GM06990 (cell line): ENCODE measurements at places on chromosomes 4 and X.

DNA sequence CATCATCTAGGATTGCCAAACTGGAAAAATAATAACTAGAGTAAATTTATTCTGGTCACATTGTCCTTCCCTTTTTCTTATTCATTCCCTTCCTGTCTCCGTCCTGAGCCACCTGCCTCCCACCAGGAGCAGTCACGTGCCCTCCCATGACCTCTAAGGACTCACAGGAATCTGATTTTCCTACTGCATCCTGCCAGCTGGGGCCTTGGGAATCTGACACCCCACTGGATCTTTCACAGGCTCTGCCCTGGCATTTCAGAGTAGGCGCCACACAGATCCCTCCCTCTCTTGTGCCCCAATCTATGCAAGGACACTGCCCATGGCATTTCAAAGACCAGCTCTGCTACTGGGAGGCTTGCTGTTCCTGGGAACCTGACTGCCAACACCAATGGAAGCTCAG, 520.5 kb downstream of the PPARGC1A start:
- DNase-seq = no peak

DNA sequence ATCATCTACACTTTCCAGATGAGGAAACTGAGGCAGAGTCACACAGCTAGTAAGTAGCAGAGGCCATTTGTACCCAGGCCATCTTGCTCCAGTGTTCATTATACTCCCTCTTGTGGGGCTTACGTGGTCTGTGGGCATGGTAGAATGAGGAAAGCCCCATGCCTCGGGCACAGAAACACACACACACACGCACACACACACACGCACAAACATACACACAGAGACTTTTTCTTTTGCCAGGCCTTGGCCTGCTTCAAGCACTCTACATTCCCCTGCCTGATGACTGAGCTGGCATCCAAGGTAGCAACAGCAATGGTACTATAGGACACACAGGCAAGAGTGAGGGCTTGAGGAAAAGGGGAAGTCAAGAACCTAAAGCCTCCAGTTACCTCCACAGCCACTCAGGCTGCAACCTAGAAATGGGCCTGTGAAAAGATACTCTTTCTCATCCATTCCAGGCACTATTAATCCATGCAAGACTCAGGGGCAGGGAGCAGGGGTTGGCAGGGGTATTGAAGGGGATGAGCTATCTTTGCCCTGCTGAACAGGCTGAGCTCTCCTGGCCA, 43.6 kb downstream of the STARD8 start:
- DNase-seq = no peak

GRCh38 chr4:138996090-138996489, 19.5 kb upstream of the NOCT start:
- no peak for DNase-seq

- no peak for DNase-seq
These were observed 177.5 kb downstream of the ENOX2 start for GRCh38 chrX:130725519-130725918.

GRCh38 chrX:574251-574650, 56.3 kb upstream of the SHOX start:
- DNase-seq = no peak

GRCh38 chr4:188160406-188160805, 21.2 kb downstream of the TRIML1 start:
- DNase-seq = no peak

- DNase-seq = no peak
These were observed 130.1 kb downstream of the EGF start for GRCh38 chr4:110042545-110043517.

GRCh38 chrX:129653971-129654651, 645 bp downstream of the APLN start:
- DNase-seq = no peak

DNA sequence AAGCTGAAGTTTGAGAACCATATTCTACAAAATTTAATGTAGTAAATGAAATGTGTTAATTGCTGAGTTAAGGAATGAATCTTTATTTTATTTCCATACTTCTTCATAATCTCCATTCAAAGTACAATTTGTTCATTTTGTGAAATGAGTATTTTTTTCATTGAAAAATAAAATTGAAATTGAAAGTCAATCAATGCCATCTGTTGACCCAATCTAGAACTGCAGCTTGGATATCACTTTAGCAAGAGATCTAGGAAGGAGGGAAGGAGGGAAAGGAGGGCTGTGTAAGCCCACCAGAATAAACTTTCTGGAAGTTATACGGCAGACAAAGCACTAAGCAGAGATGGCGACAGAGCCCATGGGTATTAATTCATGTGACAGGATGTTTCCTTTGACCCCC, 128.4 kb downstream of the ZMAT1 start:
- DNase-seq = no peak

DNA sequence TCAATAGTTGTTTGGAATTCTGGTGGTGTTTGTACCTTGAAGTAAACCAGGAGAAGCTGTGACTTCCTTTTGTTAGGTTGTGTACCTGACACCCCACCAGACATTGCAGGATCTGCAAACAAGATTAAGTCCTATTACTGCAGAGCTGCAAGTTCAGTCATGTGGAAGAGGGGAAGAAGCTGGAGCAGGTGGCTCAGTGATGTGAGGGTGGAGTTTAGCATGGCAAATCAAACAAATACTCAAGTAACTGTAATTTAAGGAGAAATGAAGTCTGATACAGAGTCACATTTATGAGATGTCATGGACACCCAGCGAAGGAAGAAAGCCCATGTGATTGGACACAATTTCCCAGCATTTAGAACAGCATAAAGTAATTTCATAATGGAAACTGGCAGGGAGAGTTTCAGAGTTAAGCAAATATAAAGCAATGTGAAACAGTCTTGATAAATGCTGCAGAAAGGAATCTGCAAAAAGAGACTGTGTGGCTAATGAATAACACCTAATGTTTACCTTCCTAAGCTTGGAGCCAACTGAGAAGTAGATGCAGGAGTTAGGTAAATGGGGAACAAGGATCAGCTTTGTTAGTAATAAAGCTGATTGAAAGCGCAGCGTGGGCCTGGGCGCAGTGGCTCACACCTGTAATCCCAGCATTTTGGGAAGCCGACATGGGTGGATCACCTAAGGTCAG, 249.1 kb downstream of the GBA3 start:
- DNase-seq = no peak

- DNase-seq = no peak
These were observed 13.8 kb downstream of the CXCL13 start for GRCh38 chr4:77619408-77619807.

- no peak for DNase-seq
These were observed 541.9 kb upstream of the BOD1L1 start for GRCh38 chr4:14169460-14169859.

DNA sequence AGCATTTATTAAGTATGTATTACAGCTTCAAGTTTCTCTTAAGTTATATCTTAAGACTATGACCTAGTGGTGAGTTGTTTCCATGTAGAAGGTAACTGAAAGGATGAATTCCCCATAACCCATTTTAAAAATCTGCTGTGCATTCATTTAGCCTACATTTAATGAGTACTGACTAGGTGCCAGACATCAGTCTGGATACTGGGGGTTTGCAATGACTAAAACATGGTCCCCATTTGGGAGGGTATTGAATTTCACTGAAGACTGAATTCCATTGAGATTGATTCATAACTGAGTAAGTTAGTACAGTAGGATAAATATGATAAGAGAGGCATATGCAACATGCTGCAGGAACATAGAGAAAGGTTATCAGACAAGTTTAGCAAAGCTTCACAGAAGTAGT, 241.5 kb downstream of the FRAS1 start:
- no peak for DNase-seq

DNA sequence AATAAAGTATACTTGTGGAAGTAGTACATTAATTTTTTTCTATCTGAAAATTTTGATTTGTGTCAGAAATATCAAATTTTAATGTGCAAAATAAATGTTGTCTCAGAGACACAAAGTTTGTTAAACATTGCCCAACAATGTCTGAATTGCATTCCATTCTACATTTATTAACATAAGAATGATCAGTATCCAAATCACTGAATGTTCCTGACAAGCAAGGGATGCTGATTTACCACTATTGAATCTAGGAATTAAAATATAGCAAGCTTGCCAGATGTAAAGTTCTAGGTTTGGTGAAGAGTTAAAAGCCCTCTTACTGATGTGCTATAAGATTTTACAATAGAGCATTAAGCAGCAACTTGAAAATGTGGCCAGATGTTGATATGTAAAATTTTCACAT, 489.2 kb upstream of the CTSO start:
- DNase-seq = no peak

- no peak for DNase-seq
These were observed 22.5 kb downstream of the MMGT1 start for GRCh38 chrX:135951291-135951690.

DNA sequence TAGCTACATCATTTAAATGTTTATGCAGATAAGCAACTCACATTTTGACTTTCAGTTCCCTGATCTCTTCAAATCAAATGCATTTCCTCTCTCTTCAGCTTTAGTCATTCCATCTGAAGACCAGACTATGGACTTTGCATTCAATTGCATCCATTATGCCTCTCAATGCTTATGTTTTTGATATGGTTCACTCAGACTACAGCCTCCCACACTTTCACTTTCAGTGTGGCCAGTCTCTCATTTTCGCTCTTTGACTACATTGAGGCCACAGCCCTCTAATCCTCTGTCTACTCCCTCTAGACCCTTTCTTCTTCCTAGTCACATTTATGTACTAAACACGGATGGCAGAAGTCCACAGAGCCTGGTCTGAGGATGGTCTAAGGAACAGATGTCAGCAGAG, 24.5 kb upstream of the VEGFC start:
- peak; percentile 4 for DNase-seq

GRCh38 chr4:8210616-8211015, 11.5 kb downstream of the SH3TC1 start:
- no peak for DNase-seq

- peak; percentile 77 for DNase-seq
These were observed 2184.4 kb upstream of the TENM3 start for GRCh38 chr4:180058691-180059215.

DNA sequence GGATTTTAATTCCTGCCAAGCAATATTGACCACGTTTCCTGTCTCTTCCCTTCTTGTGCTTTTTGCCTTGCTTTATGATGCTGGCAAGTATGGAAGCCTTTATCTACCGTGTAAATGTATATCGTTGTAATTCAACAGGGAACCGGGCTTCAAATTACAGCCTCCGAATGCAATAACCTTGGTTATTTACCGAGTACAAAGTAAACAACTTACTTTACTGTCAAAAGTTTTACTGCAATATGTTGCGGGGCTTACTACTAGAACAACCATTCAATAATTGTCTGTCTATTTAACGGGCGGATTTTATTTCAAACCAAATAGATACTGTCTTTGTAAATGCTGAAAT, 73.1 kb downstream of the PALLD start:
- DNase-seq = no peak

DNA sequence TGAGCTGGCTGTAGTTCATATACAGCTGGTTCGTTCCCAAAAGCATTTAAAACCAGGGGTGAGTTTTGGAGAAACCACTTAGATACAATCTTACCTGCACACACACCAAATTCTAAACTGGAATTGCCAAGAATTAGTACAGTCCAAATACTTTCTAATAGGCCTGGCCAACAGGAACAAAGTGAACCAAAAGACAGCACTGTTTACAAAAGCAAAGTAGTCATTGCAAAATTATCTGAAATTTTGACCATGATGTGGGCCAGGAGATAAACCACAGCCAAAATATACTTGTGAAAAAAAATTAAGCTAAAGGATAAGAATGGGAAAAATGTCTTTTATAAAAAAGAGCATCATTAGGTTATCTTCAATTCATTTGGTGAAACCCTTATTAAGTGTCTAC, 37.9 kb upstream of the NAP1L5 start:
- DNase-seq = no peak

DNA sequence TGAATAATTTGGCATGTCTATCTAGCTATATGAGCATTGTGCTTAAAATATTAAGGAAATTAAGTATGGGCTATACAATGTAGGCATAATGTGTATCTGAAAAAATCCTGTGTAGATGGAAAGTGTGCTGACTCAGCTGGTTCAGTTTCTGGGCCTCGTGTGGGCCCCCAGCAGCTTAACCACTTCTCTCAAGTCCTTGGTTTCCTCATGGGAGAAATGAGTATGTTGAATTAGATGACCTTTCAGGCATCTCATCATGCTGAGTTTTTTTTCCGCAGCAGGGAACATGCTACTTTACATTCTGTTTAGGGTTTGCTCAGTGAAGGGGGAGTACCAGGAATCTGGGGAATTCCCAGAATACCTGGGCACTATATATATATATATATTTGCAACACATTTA, 30.5 kb downstream of the RHOH start:
- peak; percentile 57 for DNase-seq

DNA sequence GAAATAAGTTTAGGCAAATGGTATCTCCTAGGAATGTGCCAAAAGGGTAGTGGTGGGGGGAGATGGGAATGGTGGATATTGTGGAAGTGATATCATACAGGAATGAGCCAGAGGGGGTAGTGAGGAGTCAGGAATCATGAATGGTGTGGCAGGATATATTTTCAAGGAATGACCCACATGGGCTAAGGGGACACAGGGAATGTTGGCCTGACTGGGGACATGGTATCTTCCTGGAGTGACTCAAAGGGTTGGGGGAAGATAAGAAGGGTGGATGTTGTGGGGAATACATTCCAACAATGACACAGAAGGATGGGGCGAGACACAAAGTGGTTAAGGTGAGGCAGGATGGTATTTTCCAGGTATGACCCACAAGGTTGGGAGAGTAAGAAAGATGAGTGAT, 60.6 kb downstream of the MAOA start:
- DNase-seq = no peak

- DNase-seq = no peak
These were observed 149.6 kb downstream of the ENPP6 start for GRCh38 chr4:184067931-184068554.

DNA sequence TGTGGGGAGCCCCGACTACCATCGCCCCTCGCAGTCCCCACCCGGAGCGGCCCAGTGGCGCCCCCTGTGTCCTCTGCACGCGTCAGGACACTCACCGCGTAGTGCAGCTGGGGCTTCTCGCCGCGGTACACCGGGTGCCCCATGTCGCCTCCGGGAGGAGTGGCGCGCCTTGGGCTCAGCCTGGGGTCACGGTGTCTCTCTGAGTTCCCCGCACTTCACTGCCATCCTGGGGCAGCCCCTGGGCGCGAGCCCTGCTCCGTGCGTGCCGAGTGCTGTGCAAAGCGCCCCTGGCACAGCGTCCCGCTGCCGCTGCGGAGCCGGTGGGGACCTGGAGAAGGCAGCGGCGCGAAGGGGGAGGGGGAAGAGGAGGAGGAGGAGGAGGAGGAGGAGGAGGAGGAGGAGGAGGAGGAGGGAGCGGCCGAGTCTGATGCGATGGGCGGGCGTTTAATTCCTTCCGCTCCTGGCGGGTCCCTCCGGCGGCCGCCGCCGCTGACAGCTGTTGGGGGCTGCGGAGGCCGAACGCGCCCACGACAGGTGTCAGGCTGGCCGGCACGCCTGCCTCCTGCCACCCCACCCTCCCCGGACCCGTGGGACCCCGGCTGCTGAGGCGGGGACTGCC, 134.3 kb downstream of the AMELX start:
- DNase-seq = peak; percentile 42

- no peak for DNase-seq
These were observed 6.5 kb downstream of the ATP5ME start for GRCh38 chr4:667545-667925.

DNA sequence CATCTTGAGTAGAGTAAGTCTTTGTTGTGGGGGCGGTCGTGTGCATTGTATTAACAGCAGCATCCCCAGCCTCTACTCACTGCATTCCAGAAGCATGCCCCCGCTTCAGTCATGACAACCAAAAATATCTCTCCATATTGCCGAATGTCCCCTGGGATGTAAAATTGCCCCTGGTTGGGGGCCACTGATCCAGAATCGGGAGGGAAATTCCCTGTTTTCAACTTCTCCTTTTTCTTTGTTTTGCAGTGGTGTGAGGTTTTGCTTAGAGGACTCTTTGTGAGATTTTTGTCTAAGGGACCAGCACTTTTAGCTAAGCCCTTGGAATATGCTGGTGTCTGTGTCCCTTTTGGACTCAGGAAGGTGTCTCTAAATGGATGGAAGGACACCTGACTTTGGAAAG, 3.0 kb upstream of the IL13RA1 start:
- no peak for DNase-seq
